ENCODE measurements at places on chromosomes 1 and 21.

DNA sequence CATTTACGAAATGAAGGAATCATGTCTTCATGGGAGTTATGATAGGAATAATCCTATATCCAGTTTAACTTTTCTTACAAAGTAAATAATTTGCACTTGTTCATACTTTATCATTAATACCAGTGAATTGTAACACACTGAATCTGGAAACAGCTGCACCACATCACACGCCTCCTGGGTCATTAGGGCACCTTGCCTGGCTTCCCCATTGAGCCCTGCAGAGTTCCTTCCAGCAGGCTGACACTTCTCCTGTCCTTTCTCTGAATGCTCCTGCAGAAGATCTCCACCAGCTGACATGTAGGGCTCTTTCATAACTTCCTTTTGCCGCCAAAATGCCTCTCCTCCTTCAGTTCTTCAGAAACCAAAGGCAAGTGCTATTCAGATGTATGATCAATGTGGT, 201.1 kb downstream of the DAB1 start:
- DNase-seq = no peak

DNA sequence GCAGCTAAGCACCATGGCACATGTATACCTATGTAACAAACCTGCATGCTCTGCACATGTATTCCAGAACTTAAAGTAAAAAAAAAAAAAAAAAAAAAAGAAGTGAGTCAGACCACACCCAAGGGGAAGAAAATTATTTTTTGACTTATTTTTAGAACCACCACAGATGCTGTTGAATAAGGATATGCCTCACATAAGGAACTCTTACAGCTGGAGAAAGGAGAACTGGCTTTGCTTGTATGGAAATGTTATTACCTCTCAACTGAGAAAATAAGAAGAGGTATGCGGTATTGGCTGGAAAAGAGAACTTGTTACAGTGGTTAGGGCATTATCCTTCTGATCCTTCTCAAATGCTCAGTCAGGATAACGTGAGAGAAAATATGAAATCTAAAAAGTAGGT, 27.5 kb upstream of the FCER1A start:
- DNase-seq = no peak

GRCh38 chr1:171081763-171082201, 8.9 kb upstream of the FMO3 start:
- DNase-seq = no peak

DNA sequence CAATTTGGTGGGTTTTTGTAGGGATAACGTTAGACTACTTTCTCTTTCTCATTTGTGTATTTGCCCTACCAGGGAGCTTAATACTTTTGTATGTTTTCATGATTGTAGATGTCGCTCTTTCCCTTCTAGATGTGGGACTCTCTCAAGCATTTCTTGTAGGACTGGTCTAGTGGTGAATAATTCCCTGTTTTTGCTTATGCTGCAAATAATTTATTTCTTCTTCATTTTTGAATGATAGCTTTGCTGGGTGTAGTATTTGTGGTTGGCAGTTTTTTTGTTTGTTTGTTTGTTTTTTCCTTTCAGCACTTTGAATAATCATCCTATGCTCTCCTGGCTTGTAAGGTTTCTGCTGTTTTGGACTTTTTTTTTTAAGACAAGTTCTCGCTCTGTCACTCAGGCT, 22.5 kb upstream of the TTC22 start:
- DNase-seq = no peak

- no peak for DNase-seq
Measured at GRCh38 chr1:198318085-198318484, 161.3 kb downstream of the NEK7 start.

Measured in activated effector memory CD4-positive, alpha-beta T cell treated with Interleukin-2 at 50 U/mL for 16 hours (primary cell).